Cerebellar nuclear complex (tissue), 1 donor: ENCODE measurements at places on chromosomes 1 and 21.
A peak's percentile ranks its signal among the peaks of the same experiment; 100 is the strongest.

DNA sequence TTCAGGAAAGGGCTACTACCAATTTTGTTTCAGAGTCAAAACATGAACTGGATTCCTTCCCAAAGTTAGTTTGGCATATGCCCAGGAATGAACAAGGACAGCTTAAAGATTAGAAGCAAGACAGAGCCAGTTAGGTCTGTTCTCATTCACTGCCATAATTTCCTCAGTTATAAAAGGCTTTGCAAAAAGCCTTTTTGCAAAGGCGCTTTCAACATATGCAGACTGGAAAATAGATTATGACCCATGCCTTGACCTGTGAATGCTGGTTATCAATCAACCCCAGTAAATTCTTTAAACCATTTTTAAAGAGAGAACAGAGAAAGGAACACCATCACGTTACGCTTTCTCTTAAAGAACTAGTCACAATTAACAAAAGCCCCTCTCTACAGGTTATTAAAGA is 1.7 kb upstream of the FRRS1 start:
- DNase-seq, result no peak

DNA sequence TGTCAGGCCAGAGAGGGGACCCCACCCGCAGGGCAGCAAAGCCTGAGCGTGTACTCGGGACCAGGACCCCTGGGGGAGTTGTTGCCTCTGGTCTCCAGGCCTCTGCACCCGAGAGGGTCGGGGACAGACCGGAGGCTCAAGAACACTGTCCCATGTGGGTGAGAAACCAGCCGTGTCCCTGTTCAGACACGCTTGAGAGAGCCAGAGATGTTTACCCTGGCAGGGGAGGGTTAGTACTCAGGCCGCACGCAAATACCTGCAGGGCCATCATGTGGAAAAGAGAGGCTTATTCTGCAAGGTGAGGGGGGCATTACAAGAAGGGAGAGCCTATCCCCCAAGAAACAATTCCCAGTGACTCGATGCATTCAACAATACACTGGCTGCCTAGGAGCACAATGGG is 74.0 kb upstream of the ARHGEF16 start:
- DNase-seq, result no peak

DNA sequence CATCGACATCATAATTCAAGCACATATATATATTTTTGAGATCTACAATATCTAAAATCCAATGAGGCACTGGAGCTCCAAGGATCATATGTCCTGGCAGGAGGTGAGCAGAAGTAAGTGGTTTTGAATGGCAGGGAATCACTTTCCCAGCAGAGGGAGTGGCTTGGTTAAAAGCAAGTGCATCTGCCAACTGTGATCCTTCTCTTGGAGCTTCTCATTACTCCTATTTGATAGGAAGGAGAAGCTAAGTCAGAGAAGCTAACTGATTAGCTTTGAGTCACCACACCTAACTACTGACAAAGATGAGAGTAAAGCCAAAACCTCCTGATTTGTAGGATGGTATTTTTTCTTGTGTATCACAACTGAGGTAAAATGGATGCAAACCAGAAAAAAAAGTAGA is 55.0 kb downstream of the ALG14 start:
- no peak for DNase-seq

DNA sequence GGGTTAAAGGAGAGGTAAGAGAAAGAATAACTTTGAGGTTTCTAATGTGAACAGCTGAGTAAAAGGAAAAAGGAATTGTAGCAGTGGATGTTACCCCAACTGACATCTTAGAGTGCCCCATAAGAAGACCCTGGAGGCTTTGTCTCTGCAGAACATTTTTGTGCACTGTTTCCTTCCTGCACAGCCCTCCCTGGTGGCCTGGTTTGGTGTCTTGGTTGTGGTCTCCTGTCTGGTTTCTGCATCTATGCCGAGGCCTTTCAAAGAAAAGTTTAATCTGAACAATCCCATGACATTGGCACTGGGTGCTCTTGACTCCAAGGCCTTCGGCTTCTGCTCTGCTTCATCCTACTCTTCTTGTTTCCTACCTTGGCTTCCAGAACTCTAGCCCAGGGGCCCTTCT is 57.8 kb downstream of the RHOU start:
- no peak for DNase-seq

DNA sequence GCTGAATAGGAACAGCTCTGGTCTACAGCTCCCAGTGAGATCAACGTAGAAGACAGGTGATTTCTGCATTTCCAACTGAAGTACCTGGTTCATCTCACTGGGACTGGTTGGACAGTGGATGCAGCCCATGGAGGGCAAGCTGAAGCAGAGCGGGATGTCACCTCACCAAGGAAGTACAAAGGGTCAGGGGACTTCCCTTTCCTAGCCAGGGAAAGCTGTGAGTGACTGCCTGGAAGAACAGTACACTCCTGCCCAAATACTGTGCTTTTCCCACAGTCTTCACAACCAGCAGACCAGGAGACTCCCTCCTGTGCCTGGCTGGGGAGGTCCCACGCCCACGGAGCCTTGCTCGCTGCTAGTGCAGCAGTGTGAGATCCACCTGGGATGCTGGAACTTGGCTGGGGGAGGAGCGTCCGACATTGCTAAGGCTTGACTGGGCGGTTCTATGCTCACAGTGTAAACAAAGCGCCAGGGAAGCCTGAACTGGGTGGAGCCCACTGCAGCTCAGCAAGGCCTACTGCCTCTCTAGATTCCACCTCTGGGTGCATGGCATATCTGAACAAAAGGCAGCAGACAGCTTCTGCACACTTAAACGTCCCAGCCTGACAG is 14.7 kb downstream of the CR1L start:
- DNase-seq, result no peak

DNA sequence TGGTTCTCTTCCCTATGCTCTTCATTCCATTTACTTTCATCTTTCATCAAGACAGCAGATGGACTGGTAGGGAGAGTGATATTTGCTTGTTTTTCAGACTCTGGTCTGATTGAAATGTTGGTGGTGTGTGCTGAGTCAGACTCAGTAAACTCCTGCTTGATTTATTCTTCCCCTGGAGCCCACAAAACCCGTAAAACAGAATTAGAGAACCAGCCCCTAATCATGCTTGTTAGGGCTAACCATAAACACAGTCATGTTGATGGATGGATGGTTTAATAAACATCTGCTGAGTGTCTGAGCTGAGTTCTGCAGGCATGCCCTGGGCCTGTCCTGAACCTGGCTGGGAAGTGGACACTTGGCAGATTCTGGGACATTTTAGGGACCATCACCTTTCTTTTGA is 24.8 kb downstream of the NOS1AP start:
- DNase-seq, result no peak

DNA sequence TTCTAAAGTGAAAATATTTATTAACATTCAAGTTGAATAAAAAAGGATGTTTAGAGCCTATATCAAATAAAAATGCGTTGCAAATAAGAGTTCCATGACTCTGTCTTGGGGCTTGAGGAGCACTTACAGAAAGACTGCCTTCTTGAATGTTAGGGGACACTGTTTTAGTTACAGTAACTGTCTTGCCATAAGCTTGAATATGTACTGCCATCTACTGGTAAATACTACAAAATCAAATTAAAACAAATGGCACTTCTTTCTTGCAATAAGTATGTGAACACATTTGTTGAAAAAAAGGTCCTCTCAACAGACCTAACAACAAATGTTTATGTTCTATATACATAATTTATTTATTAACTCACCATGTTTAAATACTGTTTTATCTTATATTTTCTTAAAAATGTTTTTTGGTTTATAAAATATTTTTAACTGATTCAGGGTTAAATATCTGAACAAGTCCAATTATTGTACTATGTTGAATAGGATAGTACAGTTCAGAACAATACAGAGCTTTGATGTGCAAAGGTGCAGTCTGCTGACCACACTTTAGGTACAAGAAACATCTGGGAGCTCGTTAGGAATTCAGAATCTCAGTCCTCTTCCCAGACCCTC is 199.5 kb downstream of the LRRIQ3 start:
- peak; percentile 74 for DNase-seq

GRCh38 chr1:171655746-171656116 is 3.2 kb upstream of the MYOC start:
- DNase-seq, result no peak

GRCh38 chr1:27547220-27548116 is 56.5 kb downstream of the AHDC1 start:
- DNase-seq, result no peak

GRCh38 chr1:86822459-86822858 is 91.5 kb downstream of the SELENOF start:
- DNase-seq, result no peak

DNA sequence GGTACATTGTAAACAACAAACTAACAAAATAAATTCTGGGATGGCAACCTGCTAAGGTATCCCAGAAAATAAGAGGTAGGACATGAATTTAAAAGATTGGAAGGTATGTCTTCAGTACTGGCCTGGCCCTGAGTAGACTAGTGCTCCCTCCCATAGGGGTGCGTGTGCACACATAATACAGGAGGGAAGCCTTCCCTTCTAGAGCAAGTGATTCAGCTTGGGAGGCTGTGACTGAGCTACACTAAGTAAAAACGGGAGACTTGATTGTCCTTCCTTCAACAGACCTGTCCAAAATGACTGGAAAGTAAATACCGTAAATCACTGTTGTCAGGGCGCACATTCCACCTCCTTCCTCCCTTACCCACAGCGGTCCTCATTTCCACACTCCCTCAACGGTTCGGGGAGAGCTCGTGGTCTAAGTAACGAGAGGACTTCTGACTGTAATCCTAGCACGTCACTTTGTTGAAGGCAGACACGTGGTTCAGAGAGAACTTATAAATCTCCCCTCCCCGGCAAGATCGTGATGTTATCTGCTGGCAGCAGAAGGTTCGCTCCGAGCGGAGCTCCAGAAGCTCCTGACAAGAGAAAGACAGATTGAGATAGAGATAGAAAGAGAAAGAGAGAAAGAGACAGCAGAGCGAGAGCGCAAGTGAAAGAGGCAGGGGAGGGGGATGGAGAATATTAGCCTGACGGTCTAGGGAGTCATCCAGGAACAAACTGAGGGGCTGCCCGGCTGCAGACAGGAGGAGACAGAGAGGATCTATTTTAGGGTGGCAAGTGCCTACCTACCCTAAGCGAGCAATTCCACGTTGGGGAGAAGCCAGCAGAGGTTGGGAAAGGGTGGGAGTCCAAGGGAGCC is at the start of gene TGFB2:
Gene TGFB2 (plus strand): TSS at position 523 of the 859 bp plus-strand sequence. CDS start 1,366 bp downstream, outside the sequence.
- no peak for DNase-seq

DNA sequence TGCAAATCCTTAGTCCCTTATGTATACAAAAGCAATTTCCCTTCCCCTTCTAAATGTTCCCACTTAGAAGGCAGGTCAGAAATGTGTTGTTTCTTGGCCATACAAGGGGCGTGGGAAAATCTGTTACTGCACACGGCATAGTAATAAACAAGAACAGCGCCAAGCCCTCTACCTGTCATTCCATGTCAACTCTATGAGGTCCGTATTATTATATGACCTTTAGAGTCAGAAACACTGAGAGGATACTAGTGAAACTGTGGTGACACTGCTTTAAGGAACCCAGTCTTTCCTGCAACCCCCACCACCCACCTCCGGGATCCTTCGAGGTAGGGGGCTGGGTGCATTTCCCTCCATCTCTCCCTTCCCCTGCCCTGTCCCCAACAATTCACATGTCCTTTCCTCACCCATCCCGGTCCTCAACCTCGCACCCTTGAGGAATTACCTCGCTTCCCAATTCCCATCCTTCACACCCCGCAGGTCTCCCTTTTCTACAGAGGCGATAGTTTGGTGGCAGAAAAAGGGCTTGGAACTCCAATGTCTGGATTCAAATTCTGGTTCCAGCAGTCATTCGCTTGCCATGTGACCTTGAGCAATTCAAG is 647 bp downstream of the SDHB start:
- DNase-seq, result no peak

- no peak for DNase-seq
Observed at GRCh38 chr1:240337781-240338180, 246.1 kb downstream of the FMN2 start.

GRCh38 chr1:190957565-190957964 is 479.9 kb upstream of the BRINP3 start:
- no peak for DNase-seq

DNA sequence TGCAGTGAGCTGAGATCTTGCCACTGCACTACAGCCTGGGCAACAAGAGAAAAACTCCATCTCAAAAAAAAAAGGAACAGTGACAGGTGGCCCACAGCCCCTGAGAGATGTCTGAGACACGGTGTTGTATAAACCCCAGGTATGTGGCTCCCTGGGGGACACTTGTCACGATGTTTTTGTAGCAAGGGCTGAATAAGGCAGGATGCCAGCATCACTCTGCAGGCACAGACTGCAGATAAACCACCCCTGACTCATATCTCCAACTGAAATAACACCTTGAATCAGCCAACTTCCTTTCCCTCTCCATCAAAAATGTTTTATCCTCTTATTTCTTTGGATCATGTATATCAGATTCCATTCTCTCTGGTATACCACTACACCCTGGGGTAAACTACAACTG is 52.5 kb downstream of the NMNAT2 start:
- no peak for DNase-seq

- no peak for DNase-seq
Observed at GRCh38 chr1:232596666-232597303, 33.1 kb downstream of the SIPA1L2 start.

GRCh38 chr1:226582966-226583365 is 34.4 kb downstream of the STUM start:
- no peak for DNase-seq

- no peak for DNase-seq
Observed at GRCh38 chr1:99652881-99653281, 7.0 kb downstream of the PALMD start.

DNA sequence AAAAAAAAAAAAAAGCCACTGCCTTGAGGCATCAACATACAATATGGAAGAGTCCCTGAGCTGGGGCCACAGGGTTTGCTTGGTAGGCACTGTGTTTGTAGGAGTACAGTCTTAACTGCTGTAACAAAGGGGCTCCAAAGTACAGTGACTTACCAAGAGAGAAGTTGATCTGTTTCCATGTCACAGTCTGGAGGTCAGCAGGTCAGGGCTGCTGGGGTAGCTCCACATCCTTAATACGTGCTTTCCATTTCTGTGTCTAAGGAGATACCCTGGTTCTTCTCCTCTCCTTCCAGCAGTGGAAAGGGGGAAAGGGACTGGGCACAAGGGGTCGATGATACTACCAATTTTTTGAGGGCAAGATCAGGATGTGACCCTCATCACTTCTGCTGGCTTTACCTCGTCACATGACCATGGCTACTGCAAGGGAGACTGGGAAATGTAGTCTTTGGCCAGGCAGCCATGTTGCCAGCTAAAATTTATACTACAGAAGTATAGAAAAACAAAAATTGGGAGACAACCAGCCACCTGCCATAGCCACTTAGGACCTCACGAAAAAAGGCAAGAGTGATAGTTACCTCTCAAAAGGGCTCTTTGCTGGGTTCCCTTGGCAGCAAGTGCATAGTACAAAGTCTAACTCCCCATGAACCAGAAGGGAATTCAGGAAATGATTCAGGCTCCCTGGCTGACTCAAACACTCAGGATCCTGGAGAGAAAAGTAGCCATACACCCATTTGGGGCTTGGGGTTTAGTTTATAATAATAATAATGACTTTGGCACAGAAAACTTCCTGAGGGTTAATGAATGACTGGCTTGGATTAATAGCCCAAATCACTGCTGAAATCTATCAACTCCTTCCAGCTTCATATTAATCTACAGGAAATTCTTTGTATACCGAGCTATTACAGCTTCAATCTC is 52.7 kb upstream of the ATP5PO start:
- DNase-seq, result no peak

GRCh38 chr1:57949168-57949567 is 525.3 kb upstream of the DAB1 start:
- no peak for DNase-seq
